Mesenchymal stem cell (in vitro differentiated cells and primary cell): ENCODE measurements at places on chromosomes 7 and 10.

DNA sequence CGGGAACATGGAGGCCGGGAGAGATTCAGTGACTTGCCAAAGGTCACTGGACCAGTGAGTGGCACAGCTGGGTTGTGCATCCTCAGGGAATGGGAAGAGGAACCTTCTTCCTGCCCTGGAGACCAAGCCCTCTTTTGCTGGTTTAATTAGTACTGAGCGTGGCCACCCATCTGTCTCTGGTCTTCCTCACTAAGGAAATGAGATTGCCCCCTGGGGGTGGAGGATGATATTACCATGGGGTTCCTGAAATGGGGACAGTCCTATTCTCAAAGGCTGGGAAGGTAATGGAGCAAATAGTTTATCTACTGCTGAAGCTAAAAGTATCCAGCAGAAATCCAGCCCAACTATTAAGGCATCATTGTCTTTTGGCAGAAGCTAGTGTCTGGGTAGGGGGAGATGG, 98.6 kb upstream of the FGFR2 start:
- DNase-seq, result peak; percentile 3
- no peaks in the 10 kb centered on the region for H3K4me1 ChIP-seq
- H3K27ac ChIP-seq, result no peak overlapping the region
- peaks cover 24% of the 10 kb centered on the region for H3K27me3 ChIP-seq
- H3K36me3 ChIP-seq, result no peaks in the 10 kb centered on the region

DNA sequence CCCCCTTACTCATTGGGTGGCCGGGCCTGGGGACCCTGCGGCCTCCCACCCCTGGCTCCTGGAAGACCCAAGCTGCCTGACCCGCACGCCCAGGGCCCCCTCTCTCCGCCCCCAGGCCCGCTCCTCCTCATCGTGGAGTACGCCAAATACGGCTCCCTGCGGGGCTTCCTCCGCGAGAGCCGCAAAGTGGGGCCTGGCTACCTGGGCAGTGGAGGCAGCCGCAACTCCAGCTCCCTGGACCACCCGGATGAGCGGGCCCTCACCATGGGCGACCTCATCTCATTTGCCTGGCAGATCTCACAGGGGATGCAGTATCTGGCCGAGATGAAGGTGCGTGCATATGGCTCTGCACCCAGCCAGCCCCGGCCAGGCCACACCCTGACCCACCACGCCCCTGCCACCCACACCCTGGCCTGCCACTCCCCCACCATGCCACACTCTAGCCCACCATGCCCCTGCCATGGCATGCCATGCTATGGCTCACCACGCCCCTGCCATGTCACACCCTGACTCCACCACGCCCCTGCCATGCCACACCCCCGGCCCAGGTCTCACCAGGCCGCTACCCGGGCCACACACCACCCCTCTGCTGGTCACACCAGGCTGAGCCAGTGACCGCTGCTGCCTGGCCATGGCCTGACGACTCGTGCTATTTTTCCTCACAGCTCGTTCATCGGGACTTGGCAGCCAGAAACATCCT, 18.7 kb upstream of the CSGALNACT2 start:
- H3K4me1 ChIP-seq, result peaks cover 14% of the 10 kb centered on the region
- H3K4me3 ChIP-seq, result no peak overlapping the region
- peaks cover 16% of the 10 kb centered on the region for H3K27me3 ChIP-seq
- DNase-seq, result no peak
- H3K27ac ChIP-seq, result no peak overlapping the region

- H3K27me3 ChIP-seq, result no peaks in the 10 kb centered on the region
- peaks cover 2% of the 10 kb centered on the region for H3K4me1 ChIP-seq
- peak; percentile 75 for DNase-seq
- peak overlapping the region; percentile 71 for H3K4me3 ChIP-seq
- peaks cover 99% of the 10 kb centered on the region for H3K36me3 ChIP-seq
These were observed 155.9 kb downstream of the ARID5B start for GRCh38 chr10:62057359-62057758.

DNA sequence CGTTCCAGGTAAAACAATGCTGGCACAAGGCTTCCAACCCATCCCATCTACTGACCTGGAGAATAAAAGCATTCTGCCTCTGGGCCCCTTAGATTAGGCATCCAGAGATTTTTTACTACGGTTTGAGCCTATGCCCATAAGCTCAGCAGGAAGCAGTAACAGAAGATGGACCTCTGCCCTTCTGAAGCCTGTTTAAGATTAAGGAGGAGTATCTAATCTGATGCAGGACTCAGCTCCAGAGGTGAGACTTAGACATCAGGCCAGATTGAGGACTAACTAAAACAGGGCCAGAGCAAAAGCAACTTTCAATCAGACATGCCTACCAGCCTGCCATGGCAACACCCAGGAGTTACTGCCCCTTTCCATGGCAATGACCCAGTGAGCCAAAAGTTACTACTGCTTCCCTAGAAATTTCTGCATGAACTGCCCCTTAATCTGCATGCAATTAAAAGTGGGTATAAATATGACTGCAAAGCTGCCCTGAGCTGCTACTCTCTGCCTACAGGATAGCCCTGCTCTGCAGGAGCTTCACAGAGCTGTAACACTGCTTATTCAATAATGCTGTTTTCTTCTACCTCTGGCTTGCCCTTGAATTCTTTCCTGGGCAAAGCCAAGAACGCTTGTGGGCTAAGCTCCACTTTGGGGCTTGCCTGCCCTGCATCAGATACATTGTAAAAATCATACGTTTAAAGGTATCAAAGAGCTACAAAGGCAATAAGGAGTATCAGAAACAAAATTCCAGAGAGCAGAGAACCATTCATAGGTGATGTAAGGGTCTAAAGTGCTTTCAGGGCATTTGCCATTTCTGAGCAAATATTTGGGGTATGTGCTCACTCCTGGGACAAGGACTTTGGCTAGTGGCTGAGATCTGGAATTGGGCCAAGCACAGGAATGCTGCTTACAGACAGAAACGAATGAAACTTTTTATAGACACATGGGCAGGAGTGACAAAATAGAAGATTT, 25.0 kb upstream of the CNNM1 start:
- no peak overlapping the region for H3K27ac ChIP-seq
- no peaks in the 10 kb centered on the region for H3K27me3 ChIP-seq
- no peaks in the 10 kb centered on the region for H3K4me1 ChIP-seq
- no peak overlapping the region for H3K4me3 ChIP-seq
- DNase-seq, result peak; percentile 29

DNA sequence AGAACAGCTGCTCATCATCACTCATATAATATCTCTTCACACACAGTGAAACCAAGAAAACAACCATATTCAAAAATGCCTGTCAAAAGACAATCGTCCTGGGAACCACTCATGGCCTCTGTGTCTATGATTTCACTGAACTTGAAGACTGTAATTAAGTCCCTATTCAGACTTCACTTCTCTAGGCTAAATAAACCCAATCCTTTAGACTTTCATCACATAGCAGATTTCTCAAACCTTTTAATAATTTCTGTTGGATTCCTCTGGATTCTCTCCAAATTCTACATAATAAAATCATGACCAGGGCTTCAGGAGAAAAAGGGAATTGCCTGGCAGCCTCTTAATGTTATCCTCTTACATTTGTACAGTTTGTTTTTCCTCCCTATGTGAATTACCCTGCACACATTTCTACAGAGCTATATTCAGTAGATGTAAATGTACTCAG, 201.1 kb downstream of the LRRN3 start:
- no peaks in the 10 kb centered on the region for H3K27me3 ChIP-seq
- DNase-seq, result no peak
- no peaks in the 10 kb centered on the region for H3K36me3 ChIP-seq
- H3K4me3 ChIP-seq, result no peak overlapping the region

DNA sequence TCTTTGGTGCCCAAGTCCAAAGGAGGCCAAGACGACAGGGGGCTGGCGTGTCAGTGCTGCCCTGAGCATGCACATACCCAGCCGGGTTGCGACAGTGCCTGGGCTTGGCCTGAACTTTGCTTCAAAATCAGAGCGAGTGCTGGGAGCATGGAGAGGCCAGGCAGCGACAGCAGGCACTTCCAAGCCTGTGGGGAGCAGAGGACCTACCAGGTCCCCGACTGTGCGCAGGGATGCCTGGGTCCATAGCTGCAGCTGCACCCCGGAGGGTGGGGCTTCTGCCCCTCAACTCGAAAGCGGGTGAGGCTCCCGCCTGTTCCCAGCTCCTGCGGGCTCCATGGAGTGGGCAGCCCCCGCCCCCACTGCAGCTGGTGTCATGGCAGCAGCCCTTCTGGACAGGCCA, 79.1 kb downstream of the HDAC9 start:
- DNase-seq, result no peak
- H3K27me3 ChIP-seq, result no peaks in the 10 kb centered on the region
- no peak overlapping the region for H3K4me3 ChIP-seq
- H3K4me1 ChIP-seq, result peaks cover 4% of the 10 kb centered on the region
- no peak overlapping the region for H3K27ac ChIP-seq
